ENCODE measurements at places on chromosomes 11 and 22.
A peak's percentile ranks its signal among the peaks of the same experiment; 100 is the strongest.

GRCh38 chr11:95095858-95096587 lies 6.4 kb downstream of the ENDOD1 start:
- ATAC-seq: peak; percentile 94

- no peak for ATAC-seq
These were observed 92.0 kb downstream of the TMPRSS5 start for GRCh38 chr11:113614097-113614496.

DNA sequence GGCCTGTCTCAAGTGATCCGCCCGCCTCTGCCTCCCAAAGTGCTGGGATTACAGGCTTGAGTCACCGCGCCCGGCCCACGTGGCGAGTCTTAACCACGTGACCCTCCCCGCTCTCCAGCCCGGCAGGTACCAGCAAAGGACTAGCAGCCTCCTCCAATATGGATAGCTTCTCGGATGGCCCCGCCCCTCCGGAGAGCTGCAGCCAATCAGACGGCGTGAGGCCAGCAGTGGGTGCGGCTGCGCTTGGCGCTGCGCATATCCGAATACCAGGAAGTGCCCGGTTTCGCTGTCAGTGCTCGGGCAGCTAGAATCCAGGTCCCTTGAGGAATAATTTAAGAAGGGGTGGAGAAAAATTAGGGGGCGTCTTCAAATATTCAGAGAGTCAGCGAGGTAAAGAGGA lies 14.7 kb upstream of the PISD start:
- peak; percentile 100 for ATAC-seq

GRCh38 chr22:31730344-31730711 lies 19.6 kb downstream of the PRR14L start:
- ATAC-seq: no peak

DNA sequence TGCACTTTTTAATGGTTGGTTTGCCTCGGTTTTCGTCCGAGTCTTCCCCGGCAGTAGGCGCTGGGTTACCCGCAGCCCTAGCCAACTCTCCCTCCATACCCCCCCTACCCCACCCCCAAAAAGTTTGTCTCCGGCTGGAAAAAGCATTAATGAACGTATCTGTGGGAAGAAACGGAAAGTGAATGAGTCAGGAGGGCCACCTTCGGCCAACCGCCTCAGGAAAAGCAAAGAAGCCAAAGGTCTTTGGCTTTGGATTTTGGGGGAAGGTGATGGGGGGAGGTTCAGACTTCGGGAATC lies 508 bp upstream of the FLI1 start:
- no peak for ATAC-seq

- ATAC-seq: no peak
These were observed 328.1 kb upstream of the PITPNB start for GRCh38 chr22:28247136-28247535.

- ATAC-seq: no peak
These were observed 444.8 kb downstream of the SOX6 start for GRCh38 chr11:15911377-15912044.

DNA sequence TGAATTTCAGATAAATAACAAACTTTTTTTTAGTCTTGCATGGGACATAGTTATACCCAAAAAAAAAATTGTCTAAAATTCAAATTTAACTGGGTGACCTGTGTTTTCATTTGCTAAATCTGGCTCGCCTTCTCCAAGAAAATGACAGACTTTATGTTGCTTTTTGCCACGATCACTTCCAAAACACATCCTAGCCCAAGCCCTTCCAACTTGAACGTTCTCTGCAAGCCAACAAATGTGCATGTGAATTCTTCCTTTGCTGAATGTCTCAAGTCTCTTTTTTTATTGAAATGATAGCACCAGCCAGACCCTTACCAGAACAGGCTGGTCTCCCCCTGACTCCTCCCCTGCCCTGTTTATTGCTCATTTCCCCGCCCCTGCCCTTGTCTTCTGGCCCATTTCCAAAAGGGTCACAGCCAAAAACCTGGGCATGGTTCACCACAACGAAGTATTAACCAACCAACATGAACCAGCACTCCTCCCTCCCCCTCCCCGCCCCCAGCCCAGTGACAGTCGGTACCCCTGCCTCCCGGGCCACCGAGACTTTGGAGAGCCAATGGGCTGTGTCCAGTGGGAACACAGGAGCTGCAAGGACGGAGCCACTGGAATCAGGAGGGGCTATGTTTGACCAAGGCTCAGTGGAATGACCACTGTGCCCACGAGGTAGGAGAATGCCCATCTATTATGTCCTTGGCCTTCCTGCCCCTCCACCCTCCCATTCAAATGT lies 63.2 kb downstream of the BTG4 start:
- ATAC-seq: no peak

- ATAC-seq: no peak
These were observed 269.9 kb upstream of the SORL1-AS1 start for GRCh38 chr11:121722431-121723245.

DNA sequence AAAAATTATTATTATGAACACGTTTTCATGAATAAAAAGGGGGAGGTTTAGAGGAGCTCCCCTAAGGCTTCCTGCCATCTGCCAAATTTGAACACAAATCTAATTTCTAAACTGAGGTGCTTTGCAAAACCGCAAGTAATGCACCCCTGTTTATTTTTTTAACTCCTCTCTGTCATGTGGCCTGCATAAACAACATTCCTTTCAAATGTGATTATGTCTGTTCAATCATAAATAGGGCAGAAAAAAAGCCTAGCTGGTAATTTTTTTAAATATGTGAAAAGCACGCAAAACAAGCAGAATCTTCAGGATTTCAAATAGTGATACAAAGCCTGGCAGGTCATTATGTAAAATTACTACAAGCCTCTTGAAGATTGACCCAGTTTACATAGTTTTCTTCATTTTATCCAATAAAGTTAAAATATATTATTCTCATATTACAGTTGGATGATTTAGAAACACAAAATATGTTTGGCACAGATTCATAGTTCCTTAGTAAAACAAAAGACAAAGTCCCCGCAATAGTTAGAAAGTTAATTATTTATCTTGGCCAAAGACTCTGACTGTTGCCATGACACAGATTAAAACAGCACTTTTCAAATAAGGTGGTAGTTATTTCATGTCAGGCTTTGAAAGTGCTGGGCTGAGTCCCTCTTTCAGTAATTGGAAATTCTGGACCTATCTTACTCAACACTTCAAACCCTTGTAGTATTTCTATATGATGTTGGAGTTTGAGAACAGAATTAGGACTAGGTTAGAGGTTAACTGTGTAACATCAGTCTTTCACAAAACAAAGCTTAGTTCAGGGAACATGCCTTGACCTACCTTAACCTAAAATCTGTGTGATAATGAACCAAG lies 200.3 kb upstream of the MPPED2 start:
- no peak for ATAC-seq

- ATAC-seq: no peak
These were observed at the start of gene SEPTIN5 for GRCh38 chr22:19714312-19715187. Gene SEPTIN5, plus strand, starts transcription at chr22:19714503. Its CDS starts 86 bp downstream, at chr22:19714589.

- no peak for ATAC-seq
These were observed 73.6 kb upstream of the MYO18B start for GRCh38 chr22:25668437-25668836.

- ATAC-seq: no peak
These were observed 131.3 kb downstream of the KCNC1 start for GRCh38 chr11:17865765-17866428.

DNA sequence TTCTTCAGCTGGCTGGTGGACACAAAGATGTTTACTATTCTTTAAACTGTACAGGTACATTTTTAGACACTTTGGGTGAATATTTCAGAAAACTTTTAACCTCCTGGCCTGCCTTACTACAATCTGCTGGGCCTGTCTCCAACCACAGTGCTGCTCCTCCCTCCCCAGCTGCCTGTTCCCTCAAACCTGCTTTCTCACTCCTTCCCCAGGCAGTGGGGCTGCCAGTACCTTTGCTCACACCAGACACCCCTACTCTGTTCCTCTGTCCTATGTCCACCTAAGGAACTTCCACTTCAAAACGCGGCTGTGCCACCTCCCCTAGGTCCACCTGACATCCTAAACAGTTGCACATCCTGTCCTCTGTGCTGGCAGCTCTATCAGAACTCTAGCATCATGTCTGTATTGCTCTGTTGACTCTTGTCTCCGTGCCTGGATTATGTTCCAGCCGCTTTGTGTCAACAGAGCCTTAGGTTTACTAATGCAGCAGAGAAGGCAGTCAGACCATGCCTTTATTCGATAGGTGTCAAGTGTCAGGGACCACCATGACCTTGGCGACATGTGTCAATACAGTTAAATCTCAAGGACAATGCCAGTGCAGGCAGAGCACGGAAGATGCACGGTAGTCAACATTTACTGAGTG lies 13.4 kb downstream of the ZP1 start:
- no peak for ATAC-seq

GRCh38 chr11:115985896-115986295 lies 481.7 kb upstream of the CADM1 start:
- ATAC-seq: no peak

DNA sequence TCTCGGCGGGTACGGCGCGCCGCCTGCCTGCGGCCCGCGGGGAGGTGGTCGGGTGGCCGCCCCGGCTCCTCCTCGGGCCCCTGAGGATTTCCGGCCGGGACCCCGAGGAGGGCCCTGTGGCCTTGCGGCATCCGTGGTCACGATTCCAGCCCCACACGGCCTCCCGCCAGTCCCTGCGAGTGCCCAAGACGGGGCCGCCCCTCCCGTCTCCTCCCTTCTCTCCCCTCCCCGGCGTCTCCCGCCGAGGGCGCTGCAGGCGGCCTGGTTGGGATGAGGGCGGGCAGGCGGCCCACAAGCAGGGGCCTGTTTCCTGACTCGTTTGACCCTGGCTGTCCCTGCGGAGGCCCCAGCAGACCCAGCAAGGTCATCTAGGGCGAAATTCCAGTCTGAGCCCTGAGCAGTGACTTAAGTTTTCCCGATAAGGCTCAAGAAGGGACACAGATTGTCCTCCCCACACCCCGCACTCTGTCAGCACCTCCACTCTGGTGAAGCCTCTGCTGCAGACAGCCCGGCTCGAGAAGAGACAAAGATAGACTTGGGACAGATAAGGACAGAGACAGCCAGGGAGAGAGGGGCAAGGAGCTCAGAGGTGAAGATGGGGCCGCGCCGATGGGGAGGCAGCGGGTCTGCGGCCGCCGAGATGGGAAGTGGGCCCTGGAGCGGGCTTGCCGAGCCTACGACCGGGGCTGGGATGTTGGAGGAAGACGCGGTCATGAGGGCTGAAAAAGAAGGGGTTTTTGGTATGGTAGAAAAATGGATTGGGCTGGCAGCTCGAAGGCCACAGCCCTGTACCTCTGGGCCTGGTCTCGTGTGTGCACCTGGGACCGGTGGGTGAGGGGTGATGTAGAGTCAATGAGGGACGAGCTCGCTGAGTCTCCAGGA lies 95.0 kb downstream of the SWAP70 start:
- ATAC-seq: no peak

GRCh38 chr22:46006379-46007002 lies 29.5 kb upstream of the WNT7B start:
- peak; percentile 81 for ATAC-seq

GRCh38 chr11:43360361-43361032 lies 1.8 kb downstream of the TTC17 start:
- ATAC-seq: no peak

DNA sequence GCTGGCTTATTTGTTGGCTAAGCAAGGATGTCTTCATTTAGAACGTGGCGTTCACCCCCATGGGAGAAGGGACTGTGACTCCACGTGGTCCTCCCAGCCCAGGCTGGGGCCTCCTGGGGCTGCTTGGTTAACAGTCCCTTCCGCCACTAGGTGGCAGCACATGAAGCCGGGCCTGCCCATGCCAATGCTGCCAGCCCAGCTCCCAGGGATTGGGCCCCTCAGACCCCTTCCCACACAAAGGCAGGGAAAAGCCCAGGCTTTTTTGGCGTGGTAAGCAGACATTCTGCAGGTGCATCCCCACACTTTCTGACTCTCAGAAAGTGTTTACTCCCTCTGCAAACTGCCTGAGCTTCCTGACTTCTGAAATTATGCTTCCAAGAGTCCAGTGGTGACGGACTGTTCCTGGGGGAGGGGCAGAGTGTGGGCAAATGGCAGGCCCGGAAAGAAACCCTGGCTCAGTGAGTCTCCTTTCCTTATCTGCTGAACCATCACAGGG lies 3.1 kb downstream of the CBX6 start:
- peak; percentile 46 for ATAC-seq

- ATAC-seq: no peak
These were observed 105.5 kb upstream of the PARVA start for GRCh38 chr11:12271826-12272366.

DNA sequence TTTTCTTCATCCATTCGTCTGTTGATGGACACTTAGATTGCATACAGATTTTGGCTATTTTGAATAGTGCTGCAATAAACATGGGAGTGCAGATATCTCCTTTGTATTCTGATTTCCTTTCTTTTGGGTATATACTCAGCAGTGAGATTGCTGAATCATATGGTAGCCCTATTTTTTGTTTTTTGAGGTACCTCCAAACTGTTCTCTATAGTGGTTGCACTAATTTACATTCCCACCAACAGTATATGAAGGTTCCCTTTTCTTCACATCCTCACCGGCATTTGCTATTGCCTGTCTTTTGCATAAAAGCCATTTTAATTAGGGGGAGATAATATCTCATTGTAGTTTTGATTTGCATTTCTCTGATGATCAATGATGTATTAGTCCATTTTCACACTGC lies 96.1 kb downstream of the PRR5L start:
- no peak for ATAC-seq

GRCh38 chr11:9689721-9690120 lies 25.8 kb downstream of the SWAP70 start:
- ATAC-seq: no peak

DNA sequence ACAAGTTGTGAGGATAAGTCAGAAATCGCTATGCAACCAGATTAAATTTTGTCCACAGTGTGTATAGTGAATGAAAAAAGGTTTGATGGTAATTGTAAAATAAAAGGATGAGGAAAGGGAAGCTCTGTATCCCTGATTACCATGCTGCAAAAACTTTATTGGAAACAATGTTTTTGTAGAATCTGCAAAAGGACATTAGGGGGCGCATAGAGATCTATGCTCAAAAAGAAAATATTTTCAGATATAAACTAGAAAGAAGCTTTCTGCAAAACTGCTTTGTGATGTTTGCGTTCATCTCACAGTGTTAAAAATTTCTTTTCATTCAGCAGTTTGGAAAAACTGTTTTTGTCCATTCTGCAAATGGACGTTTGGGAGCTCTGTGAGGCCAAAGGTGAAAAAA lies 390.5 kb downstream of the OR4C45 start:
- ATAC-seq: no peak

GRCh38 chr11:124873951-124874350 lies 8.7 kb downstream of the ROBO3 start:
- ATAC-seq: no peak

- peak; percentile 69 for ATAC-seq
These were observed 153.6 kb downstream of the MAML2 start for GRCh38 chr11:96189351-96189750.

DNA sequence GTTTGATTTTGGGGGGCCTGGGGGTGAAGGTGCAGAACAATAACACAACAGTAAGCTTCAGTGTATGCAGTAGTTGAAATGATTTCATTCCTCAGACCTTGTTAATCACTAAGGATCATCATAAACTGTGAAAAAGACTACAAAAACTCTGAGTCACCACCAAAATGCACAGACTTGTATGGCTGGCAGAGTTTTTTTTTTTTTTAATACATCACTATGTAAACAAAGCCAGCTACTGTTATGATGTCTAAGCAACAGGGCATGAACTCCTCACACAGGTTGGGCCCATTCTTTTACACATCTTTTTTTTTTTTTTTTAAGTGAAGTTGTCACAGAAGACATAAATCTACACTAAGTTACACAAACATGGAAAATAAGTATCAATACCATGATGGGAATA lies 311.9 kb downstream of the GUCY1A2 start:
- ATAC-seq: no peak

GRCh38 chr11:11220786-11221185 lies 132.3 kb downstream of the CSNK2A3 start:
- ATAC-seq: no peak

- ATAC-seq: peak; percentile 88
These were observed 73.2 kb upstream of the CLDN5 start for GRCh38 chr22:19597399-19597735.
